ENCODE measurements at places on chromosomes 5 and 9.

- no peak for DNase-seq
- H3K4me3 ChIP-seq = no peak overlapping the region
- H3K27ac ChIP-seq = no peak overlapping the region
- H3K27me3 ChIP-seq = no peaks in the 10 kb centered on the region
- peaks cover 9% of the 10 kb centered on the region for H3K4me1 ChIP-seq
- no peaks in the 10 kb centered on the region for H3K36me3 ChIP-seq
These were observed 3.3 kb upstream of the SH2D3C start for GRCh38 chr9:127781806-127782205.

DNA sequence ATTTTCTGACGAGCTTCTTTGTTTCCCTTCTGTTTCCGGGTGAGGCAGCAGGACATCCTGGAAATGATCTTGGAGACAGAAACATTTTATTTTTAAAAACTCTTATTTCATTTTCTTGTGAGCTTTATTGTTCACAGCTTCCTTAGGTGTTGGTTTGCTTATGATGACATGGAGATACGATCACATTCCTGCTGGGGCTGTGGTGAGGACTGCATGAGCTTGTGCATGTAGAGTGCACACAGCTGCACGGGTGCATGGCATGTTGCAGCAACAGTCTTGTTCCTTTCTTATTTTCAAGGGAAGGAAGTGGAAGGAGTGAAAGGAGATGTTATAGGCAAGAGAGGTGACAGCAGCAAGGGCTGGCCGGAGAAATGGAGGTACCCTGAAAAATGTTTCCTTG is 1.2 kb downstream of the BTNL8 start:
- no peaks in the 10 kb centered on the region for H3K4me1 ChIP-seq
- no peak for DNase-seq
- H3K36me3 ChIP-seq = no peaks in the 10 kb centered on the region
- H3K4me3 ChIP-seq = no peak overlapping the region

GRCh38 chr9:19130436-19130835 is 3.1 kb upstream of the PLIN2 start:
- peak overlapping the region; percentile 97 for H3K27ac ChIP-seq
- H3K4me3 ChIP-seq = no peak overlapping the region
- H3K36me3 ChIP-seq = peaks cover 4% of the 10 kb centered on the region

DNA sequence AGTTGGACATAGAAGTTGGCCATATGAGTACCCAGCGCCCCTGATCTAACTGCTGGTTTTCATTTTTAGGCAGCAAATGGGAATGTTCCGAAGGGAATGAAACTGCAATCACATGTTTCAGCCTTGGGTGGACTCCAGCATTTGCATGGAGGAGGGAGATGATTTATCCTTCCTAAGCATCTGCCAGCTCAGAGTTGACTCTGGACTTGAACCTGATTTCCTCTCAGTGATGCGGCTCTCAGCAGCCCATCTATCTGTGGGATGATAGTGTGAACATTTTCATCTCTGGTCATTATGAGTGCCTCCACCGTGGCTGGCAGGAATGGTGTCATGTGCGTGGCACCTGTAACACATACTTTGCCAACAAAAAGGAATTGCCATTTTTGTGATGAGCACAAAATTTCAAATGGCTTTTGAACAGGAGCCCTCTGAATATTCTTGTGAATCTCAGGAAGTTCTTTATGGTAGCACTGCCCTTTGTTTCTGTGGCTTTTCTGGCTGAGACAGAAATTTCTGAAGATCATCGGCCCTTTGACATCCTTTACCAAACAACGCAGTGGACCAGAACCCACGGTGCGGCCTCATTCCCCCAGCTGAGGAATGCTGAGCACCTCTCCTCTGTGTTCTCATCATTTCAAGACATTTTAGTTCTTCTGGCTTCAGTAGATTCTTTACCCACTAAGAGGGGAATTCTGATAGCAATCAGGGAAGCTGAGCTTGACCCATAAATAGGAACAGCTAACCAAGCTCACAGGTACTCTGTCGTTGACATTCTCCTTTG is 28.5 kb downstream of the FUBP3 start:
- peaks cover 22% of the 10 kb centered on the region for H3K36me3 ChIP-seq
- H3K4me1 ChIP-seq = no peaks in the 10 kb centered on the region
- no peak overlapping the region for H3K4me3 ChIP-seq
- H3K27me3 ChIP-seq = no peaks in the 10 kb centered on the region
- no peak for DNase-seq

GRCh38 chr5:2135833-2136232 is 253.1 kb upstream of the IRX4 start:
- H3K4me1 ChIP-seq = no peaks in the 10 kb centered on the region
- no peak overlapping the region for H3K4me3 ChIP-seq
- no peak overlapping the region for H3K27ac ChIP-seq
- no peak for DNase-seq
